ENCODE measurements at places on chromosomes 2 and 18. TPM values are rescaled to one million over a fixed set of nuclear protein-coding genes. Genes with fewer than 3 reads are reported as not detected.

- no peak for DNase-seq
- no peaks in the 10 kb centered on the region for H3K4me1 ChIP-seq
- H3K27me3 ChIP-seq = no peaks in the 10 kb centered on the region
- H3K36me3 ChIP-seq = no peaks in the 10 kb centered on the region
- H3K4me3 ChIP-seq = peak overlapping the region; percentile 88
- peak overlapping the region; percentile 45 for H3K27ac ChIP-seq
Observed at GRCh38 chr2:238320648-238321281, 447 bp downstream of the TRAF3IP1 start.

GRCh38 chr2:200655918-200656580 is 70.2 kb downstream of the AOX1 start:
- no peak for DNase-seq
- no peaks in the 10 kb centered on the region for H3K4me1 ChIP-seq
- no peaks in the 10 kb centered on the region for H3K36me3 ChIP-seq
- H3K27ac ChIP-seq = no peak overlapping the region
- no peak overlapping the region for H3K4me3 ChIP-seq
- H3K27me3 ChIP-seq = no peaks in the 10 kb centered on the region

DNA sequence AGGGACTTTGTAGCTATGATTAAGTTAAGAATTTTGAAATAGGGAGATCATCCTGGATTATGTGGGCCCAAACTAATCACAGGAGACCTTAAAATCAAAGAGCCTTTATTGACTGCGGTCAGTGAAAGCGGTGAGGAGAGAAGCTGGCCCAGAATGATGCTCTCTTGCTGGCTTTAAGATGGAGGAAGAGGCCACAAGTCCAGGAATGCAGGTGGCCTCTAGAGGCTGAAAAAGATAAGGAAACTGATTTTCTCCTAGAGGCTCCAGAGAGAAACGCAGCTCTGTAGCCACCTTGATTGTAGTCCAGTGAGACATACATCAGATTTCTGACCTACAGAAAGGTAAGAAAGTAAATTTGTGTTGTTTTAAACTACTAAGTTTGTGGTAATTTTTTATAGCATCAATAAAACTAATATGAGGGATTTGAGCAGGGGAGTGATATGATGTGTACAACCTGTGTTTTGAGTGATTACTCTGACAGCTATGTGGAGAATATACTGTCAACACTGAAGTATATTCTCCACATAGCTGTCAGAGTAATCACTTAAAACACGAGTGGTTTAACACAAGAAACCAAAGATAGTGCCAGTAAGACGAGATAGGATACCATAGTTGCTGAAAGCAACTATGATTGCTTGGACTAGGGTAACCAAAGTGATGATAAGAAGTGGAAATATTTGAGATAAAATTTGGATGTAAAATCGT is 364.4 kb upstream of the CHST9 start:
- H3K27ac ChIP-seq = no peak overlapping the region
- H3K4me1 ChIP-seq = no peaks in the 10 kb centered on the region
- no peaks in the 10 kb centered on the region for H3K27me3 ChIP-seq
- H3K36me3 ChIP-seq = no peaks in the 10 kb centered on the region

GRCh38 chr2:205848601-205849000 is 166.3 kb downstream of the NRP2 start:
- DNase-seq = no peak
- H3K4me3 ChIP-seq = no peak overlapping the region
- H3K27me3 ChIP-seq = no peaks in the 10 kb centered on the region
- no peak overlapping the region for H3K27ac ChIP-seq
- H3K4me1 ChIP-seq = no peaks in the 10 kb centered on the region
- no peaks in the 10 kb centered on the region for H3K36me3 ChIP-seq

- DNase-seq = no peak
- H3K36me3 ChIP-seq = no peaks in the 10 kb centered on the region
- H3K4me3 ChIP-seq = no peak overlapping the region
- no peaks in the 10 kb centered on the region for H3K27me3 ChIP-seq
Observed at GRCh38 chr2:10002681-10003080, 40.7 kb upstream of the KLF11 start.

DNA sequence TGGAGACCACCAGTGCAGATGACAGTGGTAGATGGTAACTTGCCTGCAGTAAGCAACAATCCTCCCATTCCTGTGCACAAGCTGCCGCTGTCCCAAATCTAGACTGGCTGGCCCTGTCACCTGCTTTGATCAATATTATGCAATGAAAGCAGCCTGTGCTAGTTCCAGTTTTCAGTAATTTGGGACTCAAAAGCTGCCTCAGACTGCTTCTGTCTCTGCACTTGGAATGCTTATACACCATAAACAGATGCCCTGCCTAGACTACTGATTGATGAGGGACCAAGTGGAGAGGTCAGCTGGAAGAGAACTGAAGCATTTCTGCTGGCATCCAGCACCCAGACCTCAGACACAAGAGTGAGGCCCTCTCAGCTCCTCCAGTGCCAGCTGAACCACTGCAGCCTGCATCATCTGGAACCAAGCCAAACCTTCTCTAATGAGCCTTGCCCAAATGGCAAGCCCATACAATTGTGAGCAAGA is 24.9 kb downstream of the CCBE1 start:
- no peak overlapping the region for H3K27ac ChIP-seq
- H3K4me3 ChIP-seq = no peak overlapping the region
- H3K4me1 ChIP-seq = no peaks in the 10 kb centered on the region
- no peaks in the 10 kb centered on the region for H3K36me3 ChIP-seq
- no peak for DNase-seq

- no peak overlapping the region for H3K27ac ChIP-seq
- no peaks in the 10 kb centered on the region for H3K4me1 ChIP-seq
- no peaks in the 10 kb centered on the region for H3K27me3 ChIP-seq
- H3K4me3 ChIP-seq = no peak overlapping the region
- DNase-seq = no peak
- no peaks in the 10 kb centered on the region for H3K36me3 ChIP-seq
Observed at GRCh38 chr2:200447139-200447855, 62.6 kb downstream of the KCTD18 start.

The LAMA1 gene
- total RNA-seq = 13.5 TPM

The CCBE1 gene
- 7.7 TPM for total RNA-seq

The RIT2 gene
- not detected for total RNA-seq

The CDKL4 gene
- 0.59 TPM for total RNA-seq

The MC4R gene
- total RNA-seq = not detected

All from uterus (tissue), 4 donors.